ENCODE measurements at places on chromosomes 1 and 21. TPM values are rescaled to one million over a fixed set of nuclear protein-coding genes. Genes with fewer than 3 reads are reported as not detected.

The CXADR gene
- 0.81 TPM for polyA plus RNA-seq

The S100A2 gene
- polyA plus RNA-seq: 0.72 TPM

The TMEM69 gene
- polyA plus RNA-seq: 33.7 TPM

The TMEM81 gene
- 0.37 TPM for polyA plus RNA-seq

DNA sequence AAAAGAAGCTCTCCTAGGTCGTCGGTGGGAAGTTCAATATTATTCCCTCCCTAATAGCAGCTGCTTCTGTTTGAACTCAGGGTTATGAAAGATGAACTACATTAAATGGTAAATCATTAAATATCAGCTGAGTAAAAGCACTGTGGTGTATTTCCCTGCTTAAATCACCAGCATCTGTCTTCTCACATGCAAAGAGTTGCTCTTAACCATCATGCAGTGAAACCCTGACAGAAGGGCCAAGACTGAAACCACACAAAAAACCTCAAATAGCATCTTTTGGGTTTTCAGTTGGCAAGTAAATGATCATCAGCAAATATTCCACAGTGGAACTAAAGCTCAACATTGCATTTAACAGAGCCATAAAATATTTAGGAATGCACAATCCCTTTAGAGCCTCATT is 380.0 kb upstream of the ADGRL2 start:
- DNase-seq: no peak

GRCh38 chr1:87061742-87062156 is 147.3 kb downstream of the HS2ST1 start:
- DNase-seq: no peak

DNA sequence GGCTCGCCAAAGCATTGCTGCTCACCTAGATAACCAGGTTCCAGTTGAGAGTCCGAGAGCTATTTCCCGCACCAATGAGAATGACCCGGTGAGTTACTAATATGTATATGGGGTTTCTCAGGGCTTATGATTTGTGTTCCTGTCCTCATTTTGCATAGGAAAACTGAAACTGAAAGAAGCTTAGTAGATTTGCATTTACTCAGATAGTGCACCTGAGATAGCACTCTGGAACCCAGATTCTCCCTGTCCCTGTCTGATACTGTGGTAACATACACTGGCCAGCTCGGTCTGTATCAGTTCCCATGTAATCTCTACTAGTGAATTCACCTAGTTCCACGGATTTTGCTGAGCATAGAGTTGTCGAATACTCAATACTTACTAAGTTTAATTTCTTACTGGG is 28.1 kb downstream of the DAP3 start:
- DNase-seq: no peak

GRCh38 chr1:85297855-85298629 is 21.6 kb upstream of the BCL10 start:
- DNase-seq: peak; percentile 83

DNA sequence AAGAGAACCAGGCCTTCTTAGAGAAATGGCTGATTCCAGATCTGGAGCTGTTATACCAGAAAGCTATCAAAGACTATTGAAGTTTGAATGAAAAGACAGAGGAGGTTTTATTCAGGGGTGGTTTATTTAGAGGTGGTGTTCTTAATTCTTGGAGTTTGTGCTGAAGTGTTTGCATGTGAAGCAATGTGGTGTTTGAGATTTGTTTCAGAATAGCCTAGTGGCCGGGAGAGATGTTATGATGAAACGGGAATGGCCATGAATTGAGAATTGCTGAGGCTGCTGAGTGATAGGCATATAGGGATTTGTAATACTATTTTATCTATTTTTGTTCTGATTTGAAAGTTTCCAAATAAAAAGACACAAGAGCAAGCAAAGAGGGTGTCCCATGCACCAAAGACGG is 10.5 kb upstream of the SHE start:
- no peak for DNase-seq

GRCh38 chr1:64038965-64039364 is 164.5 kb upstream of the UBE2U start:
- DNase-seq: no peak

DNA sequence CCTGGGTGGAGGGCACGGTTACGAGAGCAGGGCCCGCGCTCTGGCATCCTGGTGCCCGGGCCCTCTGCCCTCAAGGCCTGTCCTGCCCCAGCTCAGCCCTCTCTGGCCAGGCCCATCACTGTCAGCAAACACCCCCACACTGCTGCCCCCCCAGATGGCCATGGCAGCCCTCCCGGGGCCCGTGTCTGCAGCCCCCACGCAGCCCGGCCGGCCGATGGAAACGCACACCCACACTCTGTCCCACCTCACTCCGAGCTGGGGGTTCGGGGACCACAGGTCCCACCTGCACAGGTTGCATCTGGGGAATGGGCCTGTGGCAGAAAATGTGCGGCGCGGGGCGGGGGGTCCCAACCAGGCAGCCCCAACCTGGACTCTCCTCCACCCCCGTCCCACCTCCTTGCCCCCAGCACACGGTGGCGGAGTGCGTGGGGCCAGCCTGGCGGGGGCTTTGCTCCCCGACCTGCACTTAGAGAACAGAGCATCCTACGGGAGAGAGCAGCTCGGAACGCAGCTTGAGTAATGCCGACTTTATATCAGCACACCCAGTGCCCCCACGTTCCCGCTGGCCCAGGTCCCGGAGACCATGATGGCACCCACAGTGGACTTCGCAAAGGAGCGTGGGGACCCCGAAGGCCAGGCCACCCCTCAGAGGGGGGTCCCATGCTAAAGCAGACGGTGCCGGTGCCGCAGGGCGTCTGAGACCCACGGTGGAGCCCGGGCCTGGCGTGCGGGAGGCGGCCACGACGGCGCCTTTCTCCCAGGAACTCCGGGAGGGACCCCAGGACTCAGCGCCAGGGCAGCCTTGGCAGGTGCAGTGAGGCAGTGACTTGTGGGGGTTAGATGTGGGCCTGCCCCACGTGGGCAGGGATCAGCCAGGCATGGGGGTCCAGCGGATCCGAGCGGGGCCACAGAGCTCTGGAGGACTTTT is 7.5 kb upstream of the RNF223 start:
- peak; percentile 33 for DNase-seq

DNA sequence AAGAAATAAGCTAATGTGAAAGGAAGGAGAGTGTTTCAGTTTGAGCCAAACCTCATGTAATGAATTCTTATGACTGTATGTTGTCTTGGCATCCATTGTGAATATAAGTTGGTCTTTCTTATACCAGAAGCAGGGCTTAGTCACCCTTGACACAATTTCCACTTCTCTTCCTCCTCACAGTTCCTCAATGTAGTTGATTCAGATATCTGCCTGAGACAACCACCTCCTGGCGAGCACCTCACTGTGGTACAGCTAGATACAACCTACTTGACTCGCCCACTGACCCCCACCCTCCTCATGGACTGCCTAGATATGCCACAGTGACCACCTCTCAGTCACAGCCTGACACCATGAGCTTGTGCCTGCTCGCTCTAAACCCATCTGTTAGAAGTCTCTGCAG is 45.6 kb downstream of the KYAT3 start:
- DNase-seq: no peak

- DNase-seq: no peak
These were observed 1.1 kb upstream of the TMEM52 start for GRCh38 chr1:1920057-1920607.

GRCh38 chr1:226649780-226650179 is 89.3 kb downstream of the ITPKB start:
- no peak for DNase-seq

Measured in CD8-positive, alpha-beta memory T cell (primary cell).